DND-41 (cell line): ENCODE measurements at places on chromosomes 11 and 22.
A peak's percentile ranks its signal among the peaks of the same experiment; 100 is the strongest.

DNA sequence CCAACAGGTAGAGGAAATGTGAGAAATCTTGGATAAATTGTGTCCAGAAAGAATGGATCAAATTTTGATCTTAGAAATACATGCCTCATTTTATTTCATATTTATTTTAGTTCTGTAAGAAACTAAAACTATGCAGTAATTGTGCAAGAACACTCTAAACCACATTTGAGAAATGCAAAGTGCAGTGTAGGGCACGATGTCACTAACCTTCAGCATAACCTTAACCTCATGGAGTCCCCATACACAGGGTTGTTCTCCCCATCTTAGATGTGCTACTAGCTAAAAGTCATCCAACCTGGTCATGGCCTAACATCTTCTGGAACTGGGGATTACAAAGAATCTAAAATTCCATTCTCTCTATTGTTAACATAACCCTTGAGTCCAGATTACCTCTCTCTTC is 48.4 kb upstream of the ARHGAP42 start:
- no peaks in the 10 kb centered on the region for H3K36me3 ChIP-seq
- H3K4me3 ChIP-seq, result no peak overlapping the region
- H3K4me1 ChIP-seq, result no peaks in the 10 kb centered on the region
- no peak for DNase-seq
- H3K27ac ChIP-seq, result no peak overlapping the region
- no peaks in the 10 kb centered on the region for H3K27me3 ChIP-seq

GRCh38 chr22:29860006-29860766 is 22.1 kb upstream of the ASCC2 start:
- DNase-seq, result no peak
- H3K36me3 ChIP-seq, result no peaks in the 10 kb centered on the region
- no peak overlapping the region for H3K4me3 ChIP-seq
- no peak overlapping the region for H3K27ac ChIP-seq

GRCh38 chr11:72561856-72562255 is 112.4 kb downstream of the PDE2A start:
- H3K27ac ChIP-seq, result no peak overlapping the region
- DNase-seq, result no peak
- no peaks in the 10 kb centered on the region for H3K27me3 ChIP-seq
- H3K36me3 ChIP-seq, result no peaks in the 10 kb centered on the region

DNA sequence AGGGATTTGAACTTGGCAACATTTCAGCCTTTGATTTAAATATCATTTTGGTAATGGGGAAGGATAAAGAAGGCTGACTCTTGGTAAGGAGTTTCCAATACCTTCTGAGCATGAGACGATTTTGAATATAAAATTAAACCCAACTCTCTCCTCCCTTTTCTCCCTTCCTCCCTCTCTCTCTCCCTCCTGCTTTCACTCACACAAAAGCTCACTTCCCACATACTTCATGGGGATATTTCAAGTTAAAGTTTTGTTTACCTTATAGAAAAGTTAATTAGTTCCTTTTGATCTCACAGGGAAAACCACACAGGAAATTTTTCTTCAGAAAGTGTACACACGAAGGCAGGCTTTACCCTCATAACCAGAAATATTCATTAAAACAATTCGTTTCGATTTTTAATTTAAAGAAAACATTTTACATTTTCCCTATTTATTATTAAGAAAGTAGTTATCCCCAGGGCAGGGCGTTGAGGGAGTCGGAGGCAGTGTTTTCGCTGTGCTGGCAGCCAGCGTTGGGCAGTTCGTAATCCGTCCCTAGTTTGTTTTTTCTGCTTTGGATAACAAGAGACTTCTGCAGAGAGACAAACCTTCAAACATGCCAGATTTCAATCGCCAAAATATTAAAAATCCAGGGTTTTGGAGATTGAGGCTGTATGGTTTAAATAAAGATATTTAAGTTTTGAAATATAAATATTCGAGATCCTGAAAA is 25.3 kb upstream of the ALX4 start:
- H3K4me3 ChIP-seq, result no peak overlapping the region
- no peak for DNase-seq
- H3K4me1 ChIP-seq, result no peaks in the 10 kb centered on the region
- no peaks in the 10 kb centered on the region for H3K36me3 ChIP-seq
- no peak overlapping the region for H3K27ac ChIP-seq

- no peaks in the 10 kb centered on the region for H3K27me3 ChIP-seq
- H3K27ac ChIP-seq, result no peak overlapping the region
- no peak overlapping the region for H3K4me3 ChIP-seq
- no peaks in the 10 kb centered on the region for H3K4me1 ChIP-seq
- DNase-seq, result no peak
- H3K36me3 ChIP-seq, result peaks cover 43% of the 10 kb centered on the region
Measured at GRCh38 chr11:44120169-44120568, 24.7 kb downstream of the EXT2 start.

DNA sequence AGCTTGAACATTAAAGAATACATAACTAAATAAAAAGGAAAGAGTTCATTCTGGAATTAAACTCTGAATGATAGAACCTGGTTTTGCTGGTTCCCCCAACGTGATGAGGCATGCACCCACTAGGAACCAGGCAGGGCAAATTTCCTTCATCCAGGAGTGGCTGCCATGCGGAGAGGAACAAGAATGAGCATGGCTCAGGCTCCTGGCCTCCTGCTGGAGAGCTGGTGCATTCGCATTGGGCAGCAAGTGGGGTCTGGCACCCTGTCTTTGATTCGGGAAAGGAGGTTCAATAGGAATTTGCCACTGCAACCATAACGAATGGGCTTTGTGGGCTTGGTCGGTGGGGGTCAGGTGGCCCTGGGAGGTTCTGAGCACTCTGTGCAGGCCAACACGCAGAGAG is 169.8 kb upstream of the TENM4 start:
- H3K27me3 ChIP-seq, result peaks cover 3% of the 10 kb centered on the region
- no peak overlapping the region for H3K4me3 ChIP-seq

- peaks cover 57% of the 10 kb centered on the region for H3K36me3 ChIP-seq
- peaks cover 86% of the 10 kb centered on the region for H3K4me1 ChIP-seq
- H3K4me3 ChIP-seq, result no peak overlapping the region; the same call in 1 of the 2 replicates
- peak overlapping the region; percentile 97 for H3K27ac ChIP-seq
Measured at GRCh38 chr11:117823294-117823945, 1.1 kb downstream of the FXYD2 start.

DNA sequence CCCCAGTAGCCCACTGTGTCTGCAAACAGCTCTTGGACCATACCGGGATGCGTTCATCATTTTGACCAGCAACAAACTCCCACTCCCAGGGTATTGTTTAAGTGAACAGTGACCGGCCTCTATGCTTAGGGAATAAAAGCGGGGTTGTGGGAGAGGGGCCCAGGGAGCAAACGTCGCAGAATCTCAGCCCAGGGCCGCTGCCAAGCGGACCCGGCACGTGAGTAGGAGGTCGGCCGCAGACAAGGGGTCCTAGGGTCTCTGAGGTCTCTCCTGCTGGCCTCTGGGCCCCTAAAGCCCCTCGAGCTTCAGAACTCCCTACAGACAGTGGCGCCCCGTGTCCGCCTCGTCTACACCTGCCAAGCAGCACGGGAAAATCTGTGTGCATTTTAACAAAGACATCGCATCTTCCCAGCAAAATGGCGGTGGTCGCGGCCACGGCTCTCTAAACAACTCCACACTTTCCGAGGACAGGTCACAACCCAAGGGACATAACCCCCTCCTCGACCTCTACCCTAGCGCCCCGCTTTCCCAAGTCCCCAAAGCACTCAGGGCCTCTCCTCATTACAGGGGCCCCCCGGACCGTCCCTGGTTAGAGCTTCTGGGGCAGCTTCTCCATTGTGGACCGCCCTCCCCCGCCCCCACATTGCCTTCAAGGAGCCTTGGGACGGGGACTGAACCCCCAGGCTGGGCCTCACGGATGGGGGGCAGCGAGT is 3.9 kb upstream of the GCAT start:
- peaks cover 56% of the 10 kb centered on the region for H3K4me1 ChIP-seq
- H3K4me3 ChIP-seq, result peak overlapping the region; percentile 78
- peak overlapping the region; percentile 89 for H3K27ac ChIP-seq
- no peak for DNase-seq
- H3K27me3 ChIP-seq, result peaks cover 11% of the 10 kb centered on the region

GRCh38 chr11:72579816-72580641 is 94.2 kb downstream of the PDE2A start:
- no peak for DNase-seq
- no peaks in the 10 kb centered on the region for H3K4me1 ChIP-seq
- H3K27me3 ChIP-seq, result peaks cover 4% of the 10 kb centered on the region
- no peaks in the 10 kb centered on the region for H3K36me3 ChIP-seq

GRCh38 chr22:50148991-50149721 is 21.4 kb upstream of the PANX2 start:
- peak; percentile 73 for DNase-seq
- no peak overlapping the region for H3K4me3 ChIP-seq
- H3K27ac ChIP-seq, result no peak overlapping the region
- H3K27me3 ChIP-seq, result no peaks in the 10 kb centered on the region
- H3K36me3 ChIP-seq, result no peaks in the 10 kb centered on the region
- H3K4me1 ChIP-seq, result no peaks in the 10 kb centered on the region

DNA sequence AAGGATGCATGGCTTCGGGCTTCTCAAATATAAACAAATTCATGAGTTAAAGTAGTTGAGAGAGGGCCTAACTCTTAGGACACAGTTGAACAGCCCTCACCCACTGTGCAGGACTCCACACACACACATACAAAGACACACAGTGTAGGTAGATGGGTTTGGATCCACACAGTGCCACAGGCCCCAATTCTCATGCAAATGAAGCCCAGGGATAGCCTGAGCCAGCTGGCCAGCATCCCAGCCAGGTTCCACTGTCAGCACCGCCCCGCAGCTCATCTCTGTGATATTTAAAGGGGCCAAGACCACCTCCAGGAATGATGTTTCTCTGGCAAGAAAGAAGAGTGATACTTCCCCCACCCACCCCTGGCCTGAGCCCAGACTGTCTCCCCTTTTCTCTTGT is 11.7 kb downstream of the SLC35C1 start:
- no peak for DNase-seq
- peaks cover 10% of the 10 kb centered on the region for H3K36me3 ChIP-seq
- H3K4me1 ChIP-seq, result no peaks in the 10 kb centered on the region
- H3K27me3 ChIP-seq, result no peaks in the 10 kb centered on the region

DNA sequence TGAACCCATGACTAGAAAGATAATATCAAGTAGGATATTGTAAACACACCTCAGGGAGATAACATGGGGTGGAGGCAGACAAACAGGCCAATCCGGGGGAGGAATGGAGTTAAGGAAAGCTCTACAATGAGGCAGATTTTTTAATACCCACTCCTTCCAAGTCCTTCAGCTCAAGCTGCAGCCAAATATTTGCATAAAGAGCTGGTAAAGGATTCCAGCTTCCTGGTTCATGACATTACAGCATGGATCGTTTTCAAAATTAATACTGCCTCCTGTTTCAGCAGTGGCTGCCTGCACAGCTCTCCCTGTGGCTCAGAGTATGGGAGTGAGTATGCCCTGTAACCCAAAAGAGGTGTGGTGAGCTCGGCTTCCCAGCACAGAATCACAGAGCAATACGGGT is 5.1 kb downstream of the POU2AF3 start:
- H3K4me1 ChIP-seq, result no peaks in the 10 kb centered on the region
- H3K27me3 ChIP-seq, result peaks cover 17% of the 10 kb centered on the region
- no peak for DNase-seq

- H3K27me3 ChIP-seq, result no peaks in the 10 kb centered on the region
- no peaks in the 10 kb centered on the region for H3K4me1 ChIP-seq
- no peaks in the 10 kb centered on the region for H3K36me3 ChIP-seq
Measured at GRCh38 chr11:90120191-90120590, 14.3 kb upstream of the NAALAD2 start.

DNA sequence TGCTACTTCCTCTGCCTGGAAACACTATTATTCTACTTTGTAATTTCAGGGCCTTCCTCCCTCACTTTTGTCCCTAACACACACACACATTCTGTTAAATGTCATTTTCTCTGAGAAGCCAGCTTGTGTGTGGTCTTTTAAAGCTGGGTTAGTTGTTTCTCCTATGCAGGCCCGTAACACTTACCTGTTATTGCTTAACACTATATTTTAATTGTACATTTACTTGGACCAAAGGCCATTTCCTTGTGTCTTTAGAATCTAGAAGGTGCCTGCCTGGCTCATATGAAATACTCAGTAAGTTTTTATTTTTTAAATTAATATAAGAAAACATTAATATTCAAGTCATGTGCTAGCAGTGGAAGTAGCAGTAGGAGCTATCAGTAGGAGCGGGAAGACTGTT is 30.6 kb downstream of the FAR1 start:
- H3K4me1 ChIP-seq, result no peaks in the 10 kb centered on the region
- no peak overlapping the region for H3K27ac ChIP-seq
- H3K27me3 ChIP-seq, result peaks cover 10% of the 10 kb centered on the region
- no peaks in the 10 kb centered on the region for H3K36me3 ChIP-seq

DNA sequence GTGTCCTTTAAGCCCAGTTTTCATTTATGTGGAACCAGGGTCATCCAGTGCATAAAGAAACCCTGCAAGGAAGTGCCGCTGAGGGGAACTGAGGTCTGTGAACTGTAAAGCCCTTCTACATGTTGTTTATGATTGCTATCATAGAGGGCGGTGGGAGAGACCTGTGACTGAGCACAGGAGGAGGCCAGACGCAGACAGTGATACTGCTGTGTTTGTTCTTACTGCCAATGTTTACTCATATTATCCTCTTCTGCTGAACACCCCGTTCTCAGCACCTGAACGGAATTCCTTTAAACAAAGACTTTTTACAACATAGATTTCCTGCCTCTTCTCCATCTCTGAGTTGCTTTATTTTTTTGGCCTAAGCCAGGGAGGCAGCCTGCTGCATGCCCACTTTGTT is 967 bp upstream of the GALNT18 start:
- no peaks in the 10 kb centered on the region for H3K27me3 ChIP-seq
- H3K36me3 ChIP-seq, result no peaks in the 10 kb centered on the region
- DNase-seq, result no peak
- H3K4me1 ChIP-seq, result no peaks in the 10 kb centered on the region
- H3K4me3 ChIP-seq, result no peak overlapping the region
- H3K27ac ChIP-seq, result no peak overlapping the region

DNA sequence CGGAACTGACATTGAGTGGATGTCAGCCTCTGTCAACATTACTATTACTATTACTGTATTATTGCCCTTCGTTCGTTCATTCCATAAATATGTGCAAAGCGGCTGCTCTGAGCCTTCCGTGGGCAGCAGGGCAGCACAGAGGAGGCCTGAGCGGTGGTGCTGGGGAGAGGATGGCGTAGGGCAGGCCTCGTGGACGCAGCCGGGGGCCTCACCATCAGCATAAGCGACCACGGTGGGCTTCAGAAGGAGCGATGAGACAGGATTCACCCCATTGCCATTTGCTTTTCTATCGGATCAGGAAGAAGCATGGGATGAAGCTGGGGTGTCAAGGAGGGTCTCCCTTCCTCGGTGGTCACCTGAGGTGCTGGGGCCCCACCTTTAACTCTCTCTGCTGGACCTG is 22.7 kb downstream of the ANO1 start:
- no peak overlapping the region for H3K4me3 ChIP-seq
- no peaks in the 10 kb centered on the region for H3K27me3 ChIP-seq
- H3K4me1 ChIP-seq, result no peaks in the 10 kb centered on the region
- no peak overlapping the region for H3K27ac ChIP-seq
- no peak for DNase-seq

- H3K4me3 ChIP-seq, result no peak overlapping the region
- H3K27me3 ChIP-seq, result peaks cover 5% of the 10 kb centered on the region
- no peak overlapping the region for H3K27ac ChIP-seq
- H3K4me1 ChIP-seq, result no peaks in the 10 kb centered on the region
- H3K36me3 ChIP-seq, result no peaks in the 10 kb centered on the region
Measured at GRCh38 chr22:27130906-27131305, 473.5 kb downstream of the MIAT start.

GRCh38 chr11:69217276-69218105 is 61.8 kb downstream of the SMIM38 start:
- no peak overlapping the region for H3K27ac ChIP-seq
- H3K36me3 ChIP-seq, result no peaks in the 10 kb centered on the region
- DNase-seq, result no peak
- no peaks in the 10 kb centered on the region for H3K27me3 ChIP-seq
